AG10803 (cell line): ENCODE measurements at places on chromosomes 5 and 9.

DNA sequence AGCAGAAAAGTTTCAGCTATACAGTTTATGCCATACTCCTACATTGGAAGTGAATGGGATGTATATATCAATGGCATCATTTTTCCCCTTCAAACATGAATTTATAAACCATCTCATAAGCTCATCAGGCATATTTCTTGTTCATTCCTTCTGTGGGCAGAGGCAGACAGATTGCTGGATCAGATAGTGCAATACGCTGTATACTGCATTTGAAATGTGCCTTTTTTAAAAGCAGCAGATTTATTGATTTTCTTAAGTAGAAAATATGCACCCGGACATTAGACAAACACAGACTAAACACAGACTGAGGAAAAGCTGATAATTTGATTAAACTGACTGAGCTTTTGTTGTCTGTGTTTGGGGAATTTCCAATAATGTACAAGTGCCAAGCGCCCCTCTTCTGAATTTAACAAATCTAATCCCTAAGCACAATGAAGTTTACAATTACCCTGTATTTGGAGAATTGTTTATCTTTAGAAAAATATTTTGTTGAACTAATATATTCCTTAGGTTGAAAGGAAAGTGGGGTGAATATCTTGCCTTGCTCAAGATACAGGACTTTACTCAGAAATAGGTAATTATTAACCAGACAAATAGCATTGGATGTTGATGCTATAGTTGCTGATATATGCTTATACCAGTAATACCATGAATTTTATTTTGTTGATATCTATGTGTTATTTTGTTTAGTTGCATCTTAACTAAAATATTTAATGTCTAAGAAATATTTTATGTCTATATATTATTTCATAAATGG, 566.6 kb upstream of the MEF2C start:
- DNase-seq = no peak

GRCh38 chr5:24535646-24536045, 109.1 kb downstream of the CDH10 start:
- DNase-seq = no peak

- DNase-seq = no peak
These were observed 25.1 kb downstream of the ADGRD2 start for GRCh38 chr9:124475158-124475867.

- no peak for DNase-seq
These were observed 97.8 kb downstream of the PCDH1 start for GRCh38 chr5:141780240-141780951.
